ENCODE measurements at places on chromosomes 2 and 18.

GRCh38 chr2:205717999-205718398 is 35.7 kb downstream of the NRP2 start:
- no peak for DNase-seq

- DNase-seq: no peak
Observed at GRCh38 chr2:224666951-224667553, 49.1 kb downstream of the CCDC195 start.

- DNase-seq: no peak
Observed at GRCh38 chr18:5969355-5969988, 74.2 kb upstream of the TMEM200C start.

GRCh38 chr2:178266445-178266844 is 72.1 kb downstream of the OSBPL6 start:
- DNase-seq: no peak

GRCh38 chr2:157821519-157822131 is 54.5 kb downstream of the ACVR1 start:
- DNase-seq: no peak

GRCh38 chr2:231199219-231199618 is 788 bp downstream of the ARMC9 start:
- DNase-seq: no peak

DNA sequence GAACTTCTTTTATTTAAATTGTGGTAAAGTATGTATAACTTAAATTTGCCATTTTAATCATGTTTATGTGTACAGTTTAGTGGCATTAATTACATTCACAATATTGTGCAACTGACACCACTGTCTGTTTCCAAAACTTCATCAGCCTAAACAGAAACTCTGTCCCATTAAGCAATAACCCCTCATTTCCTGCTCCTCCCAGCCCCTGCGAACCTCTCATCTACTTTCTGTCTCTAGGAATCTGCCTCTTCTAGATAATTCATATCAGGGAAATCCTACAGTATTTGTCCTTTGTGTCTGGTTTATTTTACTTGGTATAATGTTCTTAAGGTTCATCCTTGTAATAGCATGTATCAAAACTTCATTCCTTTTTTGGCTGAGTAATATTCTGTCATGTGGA is 75.1 kb downstream of the BOLA3 start:
- no peak for DNase-seq

DNA sequence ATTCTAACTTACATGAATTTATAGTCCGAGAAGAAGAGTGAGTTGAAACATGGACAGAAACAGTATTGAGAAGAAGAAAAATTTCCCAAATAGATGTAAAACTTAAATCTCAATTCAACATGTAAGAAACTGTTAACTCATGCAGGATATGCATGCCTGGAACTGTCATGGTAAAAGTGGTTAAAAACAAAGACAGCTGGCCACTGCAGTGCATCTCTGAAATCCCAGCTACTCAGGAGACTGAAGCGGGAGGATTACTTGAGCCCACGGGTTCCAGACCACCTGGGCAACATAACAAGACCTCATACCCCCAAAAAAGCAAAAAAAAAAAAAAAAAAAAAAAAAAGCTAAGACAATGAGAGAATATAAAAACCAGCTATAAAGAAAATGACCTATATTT is 93.0 kb upstream of the TTC27 start:
- DNase-seq: no peak

DNA sequence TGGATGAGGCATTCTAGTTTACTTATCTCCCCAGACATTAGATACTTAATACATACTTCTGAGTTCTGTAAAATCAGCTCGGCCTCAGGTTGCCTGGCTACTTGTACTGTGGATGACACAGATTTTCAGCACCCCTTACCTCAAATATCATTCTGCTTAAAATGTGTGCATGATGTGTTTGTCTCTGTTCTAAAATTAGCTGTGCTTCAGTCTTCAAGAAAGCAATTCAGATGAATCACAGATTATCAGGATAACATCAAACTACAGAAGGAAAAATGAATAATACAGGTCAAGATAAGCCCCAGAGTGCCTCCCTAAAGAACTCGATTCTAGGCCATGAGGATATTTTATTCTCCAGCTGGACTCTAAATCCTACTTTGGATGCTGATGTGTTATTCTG is 21.3 kb upstream of the MAPRE2 start:
- DNase-seq: no peak

- no peak for DNase-seq
Observed at GRCh38 chr2:33238111-33238510, 238.3 kb upstream of the RASGRP3 start.

- no peak for DNase-seq
Observed at GRCh38 chr2:220787251-220787650, 784.9 kb downstream of the EPHA4 start.

GRCh38 chr18:62399276-62399675 is 74.2 kb downstream of the TNFRSF11A start:
- DNase-seq: no peak

- peak; percentile 12 for DNase-seq
Observed at GRCh38 chr2:206989311-206989710, 50.0 kb downstream of the CPO start.

DNA sequence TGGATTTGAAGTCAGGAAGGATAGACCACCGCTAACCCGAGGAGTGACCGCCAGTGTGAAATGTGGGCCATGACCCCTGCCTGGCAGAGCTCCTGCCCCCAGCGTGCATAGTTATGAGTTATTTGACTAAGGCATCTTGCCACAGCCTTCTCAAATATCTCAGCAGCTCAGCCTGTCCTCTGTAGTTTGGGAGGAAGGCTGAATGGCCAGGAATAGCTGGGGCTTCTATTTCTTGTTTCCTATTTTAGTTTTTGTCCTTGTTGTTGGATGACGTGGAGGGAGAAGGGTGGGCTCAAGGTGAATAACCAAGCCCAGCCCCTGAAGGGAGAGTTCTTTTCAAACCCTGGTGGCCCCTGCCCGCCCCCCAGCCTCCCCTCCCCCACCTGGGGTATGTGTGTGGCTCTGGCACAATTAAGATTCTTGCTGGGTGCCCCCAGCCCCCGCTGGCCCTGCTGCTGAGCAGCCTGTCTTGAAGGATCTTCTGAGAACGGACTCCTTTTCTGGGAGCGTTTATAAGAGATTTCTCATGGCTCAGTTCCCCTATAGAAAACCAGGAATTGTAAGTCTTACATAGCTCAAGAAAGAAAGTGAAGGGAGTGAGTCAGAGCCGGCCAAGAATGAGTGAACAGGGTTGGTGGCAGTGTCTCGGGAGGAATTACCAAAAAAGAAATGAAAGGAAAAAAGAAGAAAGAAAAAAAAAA is 157.4 kb downstream of the GLI2 start:
- no peak for DNase-seq

DNA sequence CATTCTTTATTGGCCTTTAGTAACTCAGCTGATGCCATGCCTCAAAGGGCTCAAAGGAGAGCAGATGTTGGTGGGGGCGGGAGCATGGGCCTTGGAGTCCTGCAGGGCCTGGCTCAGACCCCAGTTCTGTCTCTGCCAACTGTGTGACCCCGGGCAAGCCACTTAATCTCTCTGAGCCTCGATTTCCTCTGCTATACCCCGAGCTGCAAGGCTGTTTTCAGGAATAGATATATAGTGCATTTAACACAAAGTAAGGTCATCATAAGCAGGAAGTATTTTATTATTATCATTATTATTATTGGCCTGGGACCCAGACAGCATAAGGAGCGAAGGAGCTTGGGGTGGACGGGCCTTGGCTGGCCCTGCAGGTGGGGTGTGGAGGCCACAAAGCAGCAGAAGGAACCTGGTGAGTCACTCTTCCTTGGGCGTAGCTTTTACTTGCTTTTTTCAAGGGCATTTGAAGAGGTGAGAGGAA is 162.7 kb downstream of the INHBB start:
- no peak for DNase-seq

- no peak for DNase-seq
Observed at GRCh38 chr2:23269747-23270146, 115.2 kb upstream of the KLHL29 start.

GRCh38 chr2:28142386-28142785 is 250.3 kb upstream of the FOSL2 start:
- no peak for DNase-seq

GRCh38 chr2:144660518-144661316 is 140.8 kb upstream of the ZEB2 start:
- no peak for DNase-seq

DNA sequence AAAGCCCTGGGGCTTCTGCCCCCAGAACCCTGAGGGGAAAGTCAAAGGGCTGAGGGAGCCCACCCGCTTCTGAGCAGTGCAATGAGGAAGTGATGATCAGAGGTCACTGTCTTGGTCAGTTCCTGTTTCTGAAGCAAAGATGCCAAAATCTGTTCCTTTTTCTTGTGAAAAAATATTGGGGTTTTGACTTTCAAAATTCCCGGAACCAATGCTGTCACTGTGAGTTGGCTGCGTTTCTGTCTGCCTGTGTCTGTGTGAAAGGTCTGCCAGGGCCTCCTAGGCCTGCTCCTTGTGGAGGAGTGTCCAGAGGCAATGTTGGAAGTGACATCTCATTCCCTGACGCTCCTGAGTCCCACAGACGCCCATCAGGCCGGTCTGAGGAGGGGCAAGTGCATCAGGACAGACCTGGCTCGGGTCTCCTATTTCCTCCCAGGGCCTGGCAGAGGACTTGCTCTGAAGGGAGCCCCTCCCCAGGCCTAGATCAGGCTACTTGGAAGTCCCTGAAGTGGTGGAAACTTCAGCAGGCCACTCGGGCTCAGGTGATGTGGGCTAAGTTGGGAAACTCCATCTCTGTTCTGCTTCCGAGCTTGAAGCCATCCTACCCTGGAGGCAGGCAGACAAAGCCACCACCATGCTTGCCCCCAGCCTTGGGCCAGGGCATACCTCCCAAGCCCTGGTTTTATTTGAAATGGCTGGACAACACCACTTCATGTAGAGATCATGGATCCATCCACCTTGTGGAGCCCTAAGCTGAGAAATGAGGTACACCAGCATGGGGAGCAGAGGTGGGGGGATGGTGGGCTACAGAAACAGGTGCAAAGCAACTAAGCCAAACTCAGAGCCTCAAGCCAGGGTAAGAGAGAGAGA is 51.0 kb downstream of the PKDCC start:
- no peak for DNase-seq

GRCh38 chr2:9653485-9654271 is 22.9 kb upstream of the YWHAQ start:
- no peak for DNase-seq

- no peak for DNase-seq
Observed at GRCh38 chr18:3810296-3810695, 360.3 kb downstream of the TGIF1 start.

DNA sequence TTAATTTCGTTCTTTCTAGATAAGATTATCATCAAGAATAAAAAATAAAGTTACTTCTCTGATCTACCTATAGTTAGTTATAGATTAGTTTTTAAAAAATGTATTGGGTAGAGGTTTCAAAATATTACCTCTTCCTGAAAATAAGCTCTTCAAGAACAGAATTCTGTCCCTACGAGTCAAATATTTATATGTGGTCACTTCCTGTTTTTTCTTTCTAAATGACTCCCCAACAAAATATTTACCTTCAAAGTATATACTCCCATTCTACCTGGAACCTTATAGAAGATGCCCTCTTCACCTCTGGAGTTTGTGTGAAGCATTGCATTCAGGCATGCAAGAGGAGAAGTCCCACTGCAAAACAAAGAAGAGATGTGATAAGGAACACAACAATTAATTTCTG is 72.3 kb downstream of the ASXL2 start:
- DNase-seq: no peak

DNA sequence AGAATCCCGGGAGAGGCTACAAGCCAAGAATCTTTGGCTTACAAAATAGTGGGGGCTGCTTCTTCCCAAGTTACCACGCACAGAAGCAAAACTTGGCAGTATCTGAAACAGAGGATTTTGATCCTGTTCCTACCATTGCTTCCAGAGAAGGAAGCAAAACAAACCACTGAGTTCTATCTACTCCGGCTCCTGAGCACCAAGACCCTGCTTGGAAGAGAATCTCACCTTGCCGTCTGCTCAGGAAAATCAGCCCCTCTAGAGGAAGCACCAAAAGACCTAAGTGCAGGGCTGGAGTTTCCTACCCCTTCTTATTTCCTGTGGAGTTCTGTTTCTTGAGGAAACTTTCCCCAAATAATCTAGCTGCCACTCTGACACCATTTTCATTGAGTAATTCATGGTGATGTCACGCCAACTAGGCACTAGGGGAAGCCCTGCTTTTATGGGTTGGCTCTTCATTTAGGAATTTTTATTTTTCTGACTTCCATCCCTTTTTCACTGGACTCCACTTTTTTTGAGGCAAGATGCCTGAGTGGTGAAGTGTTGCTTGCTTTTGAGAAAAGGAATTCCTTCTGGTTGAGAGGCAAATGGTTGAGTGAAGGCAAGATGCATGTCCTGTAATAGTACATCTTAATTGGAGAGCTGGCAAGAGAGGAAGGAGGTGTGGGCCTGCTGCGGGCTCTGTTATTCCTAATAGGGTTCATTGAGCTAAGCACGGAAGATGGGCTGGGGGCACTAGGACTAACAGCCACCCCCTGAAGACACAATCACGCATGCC is 36.8 kb upstream of the EML4 start:
- no peak for DNase-seq

- no peak for DNase-seq
Observed at GRCh38 chr2:123958011-123958410, 67.1 kb upstream of the CNTNAP5 start.

- no peak for DNase-seq
Observed at GRCh38 chr2:107001062-107001461, 115.1 kb upstream of the ST6GAL2 start.

DNA sequence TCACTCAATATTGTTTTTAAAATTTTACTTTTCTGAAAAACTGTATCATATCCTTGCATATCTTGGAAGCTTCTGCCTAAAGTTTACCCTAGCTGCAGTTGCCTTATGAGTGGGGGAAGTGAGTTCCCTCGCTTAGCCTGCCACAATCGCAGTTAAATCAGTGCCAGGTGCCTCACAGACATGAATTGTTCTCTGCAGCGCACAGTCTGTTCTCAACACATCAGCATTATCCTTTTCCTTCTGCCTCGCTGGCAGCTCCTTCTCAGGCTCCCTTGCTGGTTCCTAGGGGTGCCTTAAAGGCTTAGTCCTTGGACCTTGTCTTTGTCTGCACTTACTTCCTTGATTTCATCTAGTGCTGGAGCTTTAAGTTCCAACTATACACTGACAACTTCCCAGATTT is 132.8 kb downstream of the TTC27 start:
- no peak for DNase-seq

Data from NK-92 treated with Interleukin-12 subunit alpha and Interleukin-12 subunit beta, amount 100 ng/mL, for 24 hours (cell line).